T-helper 2 cell (primary cell): ENCODE measurements at places on chromosomes 12 and 14.
A peak's percentile ranks its signal among the peaks of the same experiment; 100 is the strongest.

DNA sequence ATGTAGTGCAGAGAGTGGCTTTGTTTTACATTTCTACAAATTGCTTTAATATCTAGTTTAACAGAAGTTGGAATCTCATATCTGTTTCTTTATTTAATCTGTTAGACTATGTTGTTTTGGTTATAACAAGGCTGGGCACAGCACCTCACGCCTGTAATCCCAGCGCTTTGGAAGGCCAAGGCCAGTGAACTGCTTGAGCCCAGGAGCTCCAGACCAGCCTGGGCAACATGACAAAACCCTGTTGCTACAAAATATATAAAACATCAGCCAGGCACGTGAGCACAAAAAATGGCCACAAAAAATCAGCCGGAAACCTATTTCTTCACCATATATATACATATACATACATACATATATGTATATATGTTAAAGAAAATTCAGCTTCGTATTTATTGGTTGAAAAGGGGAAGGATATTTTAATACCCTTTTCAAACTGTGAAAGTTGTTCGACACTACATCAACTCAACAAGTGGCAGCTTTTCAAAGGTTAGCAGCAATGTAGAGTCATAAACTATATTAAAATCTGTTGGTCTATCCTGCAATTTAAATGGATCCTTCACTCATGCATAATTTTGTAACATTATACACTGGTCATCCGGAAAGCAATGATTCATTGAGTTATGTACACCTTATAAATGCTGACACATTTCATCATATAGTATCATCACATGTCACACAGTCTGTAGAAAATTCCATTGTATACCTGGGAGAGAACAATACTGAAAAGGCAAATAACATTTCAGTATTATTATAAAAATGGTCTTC, 7.1 kb downstream of the NR2C1 start:
- DNase-seq: no peak

GRCh38 chr14:32047791-32048190, 29.3 kb upstream of the ARHGAP5 start:
- no peak for DNase-seq

DNA sequence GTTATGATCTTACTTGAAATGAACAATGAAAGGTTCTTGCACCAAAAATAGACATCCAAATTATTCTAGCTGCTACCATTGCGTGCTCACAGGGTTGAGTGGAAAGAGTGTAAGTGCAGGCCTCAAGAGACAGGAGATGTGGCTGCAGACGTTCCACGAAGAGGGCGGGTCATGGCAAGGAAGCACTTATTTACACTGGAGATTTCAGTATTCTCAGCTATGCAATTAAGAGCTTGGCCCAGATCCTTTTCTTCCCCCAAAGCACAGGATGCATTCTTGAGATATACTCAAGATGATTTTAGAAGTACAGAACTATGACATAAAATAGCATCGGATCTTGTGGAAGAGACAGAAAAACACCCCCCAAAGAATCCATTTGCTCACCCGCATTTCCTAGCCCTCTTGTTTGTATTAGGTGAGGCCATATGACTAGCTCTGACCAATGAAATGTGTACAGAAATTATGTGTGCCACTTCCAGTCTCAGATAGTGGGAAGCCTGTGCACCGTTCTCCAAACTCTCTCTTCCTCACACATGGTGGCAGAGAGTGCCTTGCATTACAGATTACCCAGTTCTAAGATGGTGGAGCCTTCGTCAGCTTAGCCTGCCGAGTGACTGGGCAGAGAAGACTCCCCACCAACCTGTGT, 261.4 kb downstream of the TTC8 start:
- no peak for DNase-seq

- no peak for DNase-seq
Observed at GRCh38 chr12:107513636-107514400, 171.8 kb upstream of the PWP1 start.

DNA sequence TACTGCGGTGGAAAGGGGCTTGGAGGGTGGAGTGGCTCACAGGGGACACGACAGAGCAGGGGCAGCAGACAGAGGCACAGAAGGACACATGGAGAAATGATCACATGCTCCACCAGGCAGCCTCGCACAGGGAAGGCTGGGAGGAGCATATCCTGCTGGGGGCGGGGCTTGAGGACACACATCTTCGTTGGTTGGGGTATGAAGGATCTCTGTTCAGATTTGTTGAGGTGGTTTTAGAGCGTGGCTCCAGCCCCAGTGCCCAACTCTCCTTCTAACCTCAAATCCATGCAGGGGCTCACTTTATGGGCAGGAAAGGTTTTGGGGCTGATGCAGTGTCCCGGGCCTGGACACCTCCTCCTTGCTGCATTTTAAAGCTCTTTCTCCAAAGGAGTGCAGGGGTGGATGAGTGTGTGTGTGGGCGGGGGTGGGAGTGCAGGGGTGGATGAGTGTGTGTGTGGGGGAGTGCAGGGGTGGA, 733 bp upstream of the P3H3 start:
- DNase-seq: no peak

DNA sequence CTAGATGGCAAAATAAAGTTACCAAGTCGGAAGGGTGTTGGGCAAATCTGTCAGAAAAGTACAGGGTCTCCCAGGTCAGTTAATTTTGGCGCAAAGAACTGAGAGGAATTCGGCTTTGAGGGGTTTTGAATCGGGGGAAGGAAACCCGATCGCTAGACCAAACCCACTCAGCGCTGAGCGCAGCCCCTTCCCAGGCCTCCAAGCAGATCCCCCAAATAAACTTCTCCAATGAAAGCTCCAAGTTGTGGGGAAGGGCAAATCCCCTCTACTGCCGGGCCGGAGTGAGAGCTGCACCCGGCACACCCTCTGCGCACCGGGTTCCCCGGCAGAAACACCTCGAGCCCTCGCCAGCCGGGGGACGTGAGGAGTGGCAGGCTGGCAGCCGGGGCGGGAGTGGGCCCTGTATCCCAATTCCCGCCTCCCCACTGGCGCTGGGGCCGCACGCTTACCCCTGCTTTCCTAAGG, 441 bp downstream of the E2F7 start:
- no peak for DNase-seq

DNA sequence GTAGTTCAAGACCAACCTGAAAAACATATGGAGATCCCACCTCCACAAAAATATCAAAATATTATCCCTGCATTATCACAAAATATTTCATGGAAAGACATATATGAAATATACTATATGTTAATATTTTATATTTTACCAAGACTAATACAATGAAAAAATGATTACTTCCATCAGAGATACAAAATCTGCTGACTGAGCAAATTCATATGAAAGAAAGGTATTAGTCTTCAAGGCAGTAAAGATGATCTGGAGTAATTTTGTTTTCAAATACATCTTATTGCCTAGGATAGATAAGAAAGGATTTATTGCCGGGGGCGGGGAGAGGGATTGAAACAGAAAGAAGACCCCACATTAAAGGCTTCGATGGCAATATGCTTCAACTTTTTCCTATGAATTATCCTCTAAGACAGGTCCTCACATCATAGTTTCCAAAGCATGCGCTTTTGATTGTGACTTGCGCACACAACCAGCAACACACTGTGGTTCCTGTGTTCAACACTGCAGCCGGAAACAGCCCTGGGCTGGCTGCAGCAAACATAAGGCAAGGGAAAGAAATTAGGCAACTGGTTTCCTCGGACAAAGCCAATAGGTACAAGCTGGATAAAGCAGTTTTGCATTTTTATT, 83.2 kb downstream of the SPPL3 start:
- DNase-seq: no peak

GRCh38 chr12:21756699-21757098, 17.8 kb downstream of the KCNJ8 start:
- DNase-seq: no peak

- DNase-seq: no peak
Observed at GRCh38 chr14:81829447-81829846, 295.8 kb upstream of the SEL1L start.

DNA sequence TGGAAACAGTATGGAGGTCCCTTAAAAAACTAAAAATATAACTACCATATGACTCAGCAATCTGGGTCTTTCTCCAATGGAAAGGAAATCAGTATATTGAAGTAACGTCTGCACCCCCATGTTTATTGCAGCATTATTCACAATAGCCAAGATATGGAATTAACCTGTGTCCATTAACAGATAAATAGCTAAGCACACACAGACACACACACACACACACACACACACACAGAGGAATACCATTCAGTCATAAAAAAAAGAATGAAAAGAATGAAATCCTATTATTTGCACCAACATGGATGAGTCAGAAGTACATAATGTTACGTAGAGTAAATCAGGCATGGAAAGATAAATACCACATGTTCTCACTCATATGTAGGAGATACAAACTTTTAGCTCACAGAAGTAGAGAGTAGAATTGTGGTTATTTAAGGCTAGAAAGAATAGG, 4.7 kb downstream of the KLRK1 start:
- DNase-seq: no peak

GRCh38 chr14:74511966-74512830, 18.6 kb downstream of the ISCA2 start:
- DNase-seq: no peak

- no peak for DNase-seq
Observed at GRCh38 chr12:108693186-108693730, 38.1 kb downstream of the CORO1C start.

DNA sequence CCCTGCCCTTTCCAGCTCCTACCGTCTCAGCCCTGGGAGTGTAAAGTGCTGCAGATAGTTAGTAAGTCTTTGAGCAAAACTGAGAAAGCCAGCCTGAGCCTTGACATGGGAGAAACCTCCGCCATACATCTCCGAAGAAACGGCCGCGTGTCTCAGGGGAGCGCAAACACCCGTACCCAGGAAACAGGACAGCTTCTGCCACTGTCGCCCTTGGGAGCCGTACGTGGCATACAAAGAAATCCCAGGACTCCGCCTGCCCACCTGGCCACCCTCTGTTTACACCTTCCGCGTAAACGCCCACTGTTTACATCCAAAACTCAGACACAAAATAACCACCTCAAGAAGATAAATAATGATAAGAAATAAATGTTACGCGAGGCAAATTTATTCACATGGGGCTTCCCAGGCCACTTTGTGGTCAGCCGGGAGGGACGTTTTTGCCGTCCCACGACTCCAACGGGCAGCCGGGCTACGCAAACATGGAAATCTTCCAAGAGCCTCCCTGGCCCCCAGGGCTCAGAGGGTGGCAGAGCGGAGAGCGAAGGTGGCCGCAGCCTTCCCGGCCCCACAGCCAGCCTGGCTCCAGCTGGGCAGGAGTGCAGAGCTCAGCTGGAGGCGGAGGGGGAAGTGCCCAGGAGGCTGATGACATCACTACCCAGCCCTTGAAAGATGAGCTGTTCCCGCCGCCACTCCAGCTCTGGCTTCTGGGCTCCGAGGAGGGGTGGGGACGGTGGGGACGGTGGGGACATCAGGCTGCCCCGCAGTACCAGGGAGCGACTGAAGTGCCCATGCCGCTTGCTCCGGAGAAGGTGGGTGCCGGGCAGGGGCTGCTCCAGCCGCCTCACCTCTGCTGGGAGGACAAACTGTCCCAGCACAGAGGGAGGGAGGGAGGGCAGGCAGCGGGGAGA, at the start of gene BDKRB2:
BDKRB2 (plus strand) TSS at position 689 of the 908 bp plus-strand sequence. CDS start 32,269 bp downstream, outside the sequence.
- DNase-seq: no peak

- no peak for DNase-seq
Observed at GRCh38 chr12:90090929-90091651, 382.5 kb upstream of the ATP2B1 start.

- DNase-seq: no peak
Observed at GRCh38 chr14:64775081-64775777, 71.0 kb downstream of the PLEKHG3 start.

- no peak for DNase-seq
Observed at GRCh38 chr12:92270521-92270920, 124.9 kb upstream of the BTG1 start.

DNA sequence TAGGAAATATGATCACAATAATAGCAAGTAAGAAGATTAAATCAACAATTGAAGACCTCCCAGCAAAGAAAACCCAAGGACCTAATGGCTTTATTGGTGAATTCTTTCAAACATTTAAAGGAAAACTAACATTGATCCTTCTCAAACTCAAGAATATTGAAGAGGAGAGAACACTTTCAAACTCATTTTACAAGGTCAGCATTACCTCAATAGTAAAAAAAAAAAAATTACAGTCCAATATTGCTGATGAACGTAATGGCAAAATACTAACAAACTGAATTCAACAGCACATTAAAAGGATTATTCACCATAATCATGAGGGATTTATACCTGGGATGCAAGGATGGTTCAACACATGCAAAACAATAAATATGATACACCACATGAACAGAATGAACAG, 33.7 kb upstream of the LGR5 start:
- no peak for DNase-seq

DNA sequence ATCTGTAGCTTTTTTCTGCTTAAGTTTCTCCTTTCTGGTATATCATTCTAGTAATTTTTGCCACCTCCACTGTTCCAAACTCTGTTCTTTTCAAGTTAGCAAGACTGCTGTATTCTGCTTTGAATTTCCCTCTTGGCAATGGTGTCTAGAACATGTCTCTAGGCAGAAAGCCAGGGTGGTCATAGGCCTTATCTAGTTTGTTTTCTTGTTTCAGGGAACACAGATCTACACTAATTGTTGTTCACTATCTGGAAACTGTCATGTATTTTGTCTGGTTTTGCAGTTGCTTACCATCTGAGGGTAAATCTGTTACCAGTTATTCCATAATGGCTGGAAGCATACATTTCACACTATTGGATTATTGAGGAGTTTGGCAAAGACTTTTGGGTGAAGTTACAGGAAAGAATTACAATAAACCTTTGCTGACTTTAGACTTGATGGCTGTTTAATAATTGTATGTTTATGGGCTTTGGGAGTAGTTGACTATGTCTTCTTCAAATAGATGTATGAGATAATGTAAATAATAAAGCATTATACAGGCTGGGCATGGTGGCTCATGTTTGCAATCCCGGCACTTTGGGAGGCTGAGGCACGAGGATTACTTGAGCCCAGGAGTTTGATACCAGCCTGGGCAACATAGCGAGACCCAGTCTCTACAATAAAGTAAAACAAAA, 41.4 kb downstream of the FUT8 start:
- no peak for DNase-seq

DNA sequence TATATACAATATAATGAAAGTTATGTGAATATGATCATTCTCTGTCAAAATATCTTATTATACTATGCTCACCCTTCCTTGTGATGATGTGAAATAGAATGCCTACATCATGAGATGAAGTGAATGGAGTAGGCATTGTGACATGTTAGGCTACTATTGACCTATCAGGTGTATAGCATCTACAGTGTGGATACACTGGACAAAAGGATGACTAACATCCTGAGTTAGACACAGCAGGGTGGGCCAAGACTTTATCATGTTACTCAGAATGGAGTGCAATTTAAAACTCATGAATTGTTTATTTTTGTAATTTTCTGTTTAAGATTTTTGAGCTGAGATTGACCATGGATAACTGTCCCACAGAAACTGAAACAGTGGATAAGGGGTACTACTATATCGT, 53.4 kb upstream of the NAV3 start:
- DNase-seq: no peak

- DNase-seq: peak; percentile 68
Observed at GRCh38 chr12:57240066-57240921, 10.7 kb downstream of the STAC3 start.

DNA sequence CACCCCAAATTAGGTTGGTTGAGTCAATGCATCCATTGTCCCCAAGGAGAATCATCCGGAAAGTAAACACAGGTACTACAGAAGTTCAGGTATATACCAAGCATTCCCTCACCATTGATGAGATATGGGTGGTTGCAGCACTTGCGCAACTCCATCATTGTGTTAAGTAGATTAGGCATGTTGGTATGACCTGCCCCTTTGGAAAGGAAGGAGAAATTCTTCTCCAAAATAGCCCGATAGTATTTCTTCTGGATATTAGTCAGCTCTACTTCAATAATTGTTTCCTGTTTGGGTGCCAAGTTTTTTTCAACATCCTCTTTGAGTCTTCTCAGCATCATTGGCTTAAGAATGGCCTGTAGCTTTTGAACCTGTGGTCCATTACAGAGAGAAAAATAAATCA, 21.3 kb upstream of the SUPT16H start:
- no peak for DNase-seq
